ENCODE measurements at places on chromosomes 1 and 21.

GRCh38 chr1:167137332-167137781 is 43.5 kb downstream of the STYXL2 start:
- DNase-seq: no peak

DNA sequence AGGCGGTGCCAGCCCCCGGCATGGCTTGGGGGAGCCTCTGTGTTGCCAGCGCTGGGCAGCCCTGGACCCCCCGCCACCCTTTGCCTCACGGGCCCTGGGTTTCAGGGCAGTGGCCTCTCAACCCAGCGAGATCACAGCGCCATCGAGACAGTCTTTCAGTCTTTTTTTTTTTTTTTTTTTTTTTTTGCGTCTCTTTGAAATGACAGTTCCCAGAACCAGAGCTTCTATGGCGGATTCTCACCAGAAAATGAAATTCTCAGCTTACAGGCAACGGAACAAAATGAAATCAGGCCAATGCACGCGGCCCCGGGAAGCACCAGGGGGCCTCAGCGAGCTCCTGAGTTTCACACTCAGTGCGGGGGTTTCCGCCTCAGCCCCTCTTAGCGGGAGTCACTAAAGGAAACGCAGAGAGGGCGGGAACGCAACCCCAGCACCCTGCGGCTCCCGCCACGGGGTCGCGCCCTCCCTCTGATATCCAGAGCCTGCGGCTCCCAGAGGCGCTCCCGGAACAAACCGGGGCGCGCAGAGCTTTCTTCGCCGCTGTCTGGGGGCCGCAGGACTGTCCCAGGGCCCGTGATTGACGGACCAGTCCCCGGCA is 8.0 kb upstream of the COL6A1 start:
- DNase-seq: peak; percentile 81

- no peak for DNase-seq
These were observed 223.4 kb upstream of the DUSP10 start for GRCh38 chr1:221965252-221965651.

GRCh38 chr1:117622726-117623125 is 16.9 kb downstream of the TENT5C start:
- no peak for DNase-seq

- DNase-seq: no peak
These were observed 15.6 kb downstream of the JUN start for GRCh38 chr1:58768191-58768731.

DNA sequence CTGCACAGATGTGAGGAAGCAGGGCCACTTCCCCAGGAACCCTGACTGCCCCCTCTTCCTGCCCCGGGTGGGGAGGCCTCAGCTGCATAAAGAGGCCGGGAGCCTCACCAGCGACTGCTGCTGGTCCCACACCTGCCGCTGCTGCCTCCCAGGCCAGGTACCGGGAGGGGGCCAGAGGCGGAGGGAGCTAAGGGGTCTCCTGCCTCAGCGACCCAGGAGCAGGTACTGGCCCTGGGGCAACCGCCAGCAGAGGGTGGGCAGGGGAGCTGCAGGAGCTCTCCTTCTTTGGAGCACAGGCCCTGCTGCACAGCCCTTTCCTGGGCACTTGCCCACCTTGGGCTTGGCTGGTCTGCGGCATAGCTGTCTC is 6.8 kb downstream of the GJC2 start:
- no peak for DNase-seq

GRCh38 chr1:152585586-152585985 is 5.3 kb upstream of the LCE3D start:
- DNase-seq: no peak

DNA sequence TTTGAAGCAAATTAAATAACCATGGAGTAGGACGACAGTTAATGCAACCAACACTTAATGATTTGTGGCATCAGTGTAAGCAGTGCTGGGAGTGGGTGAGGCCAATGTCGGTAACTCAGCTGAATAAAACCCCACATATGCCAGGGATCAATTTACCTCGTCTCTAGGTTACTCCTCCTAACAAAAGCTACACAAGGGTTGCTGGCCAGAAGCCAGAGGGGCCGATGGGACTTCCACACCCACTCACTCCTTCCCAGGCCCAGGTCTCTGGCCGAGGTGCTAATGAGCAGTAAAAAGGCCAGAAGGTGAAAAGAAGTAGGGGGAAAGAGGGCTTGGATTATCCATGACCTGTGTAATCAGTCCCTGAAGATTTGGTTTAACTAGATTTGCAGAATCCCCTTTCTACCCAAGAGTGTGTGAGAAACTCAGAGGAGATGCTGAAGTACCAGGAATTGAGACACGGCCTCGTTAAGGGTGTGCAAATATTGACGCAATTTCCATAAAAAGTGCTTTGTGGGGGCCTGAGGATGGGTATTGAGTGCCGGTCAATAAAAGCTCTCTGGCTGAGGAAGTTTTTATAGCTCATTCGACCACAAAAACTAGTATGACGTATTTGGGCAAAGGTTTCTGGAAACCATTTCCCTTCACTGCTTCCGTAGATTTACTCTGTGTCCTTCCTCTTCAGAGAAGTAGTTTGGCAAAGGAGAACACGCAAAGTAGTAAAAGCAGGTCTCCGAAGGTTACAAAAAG is 145.5 kb downstream of the TBX15 start:
- DNase-seq: no peak
